Activated naive CD8-positive, alpha-beta T cell treated with anti-CD3 and anti-CD28 coated beads for 36 hours (primary cell): ENCODE measurements at places on chromosomes 12 and 14.

GRCh38 chr12:125552295-125552694 is 487.1 kb downstream of the AACS start:
- DNase-seq: no peak

- DNase-seq: no peak
These were observed 211.6 kb downstream of the KIF26A start for GRCh38 chr14:104349950-104350349.

GRCh38 chr14:94104731-94105130 is 5.8 kb upstream of the IFI27 start:
- DNase-seq: no peak

GRCh38 chr12:77914081-77914488 is 83.4 kb downstream of the NAV3 start:
- DNase-seq: no peak

GRCh38 chr12:42609605-42610004 is 20.1 kb upstream of the PRICKLE1 start:
- no peak for DNase-seq

- peak; percentile 37 for DNase-seq
These were observed 59.7 kb downstream of the PLXNC1 start for GRCh38 chr12:94207849-94208621.

DNA sequence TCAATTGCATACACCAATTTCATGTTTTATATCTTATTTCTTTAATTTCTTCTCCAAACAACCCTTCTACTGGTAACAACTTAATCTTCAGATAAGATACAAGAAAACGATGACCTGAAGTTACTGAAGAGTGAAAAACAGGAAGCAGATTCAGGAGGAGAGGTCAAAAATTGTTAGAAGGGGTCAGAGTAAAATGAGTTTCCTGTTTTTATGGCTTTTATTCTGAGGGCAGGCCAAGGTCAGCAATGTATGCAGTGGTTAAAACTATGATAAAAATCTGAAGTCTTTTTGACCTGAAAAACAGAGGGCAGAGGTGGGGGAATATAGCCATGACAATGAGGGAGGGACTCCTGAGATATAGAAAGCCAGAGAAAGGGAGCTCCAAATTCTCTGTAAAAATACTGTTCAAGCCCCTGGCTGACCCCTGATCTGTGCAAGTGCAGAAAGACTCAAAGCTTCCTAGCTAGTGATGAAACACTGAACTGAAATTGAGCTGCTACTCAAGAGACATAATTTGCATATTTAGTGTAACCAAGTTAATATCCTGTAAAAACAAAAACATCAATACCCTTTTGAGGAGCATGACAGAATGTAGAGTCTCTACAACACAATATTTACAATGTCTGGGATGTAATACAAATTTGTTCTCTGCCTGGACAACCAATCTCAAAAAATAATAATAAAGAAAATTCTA is 514.3 kb upstream of the SEL1L start:
- DNase-seq: no peak

GRCh38 chr14:93231129-93231979 is 24.3 kb downstream of the UBR7 start:
- DNase-seq: no peak

GRCh38 chr12:52434081-52434733 is at the start of gene KRT75:
TSS of gene KRT75 (minus strand) at chr12:52434371. CDS start at chr12:52434304, 67 bp downstream.
- no peak for DNase-seq

GRCh38 chr14:39169541-39169900 is 612 bp downstream of the TRAPPC6B start:
- DNase-seq: no peak
